ENCODE measurements at places on chromosomes 2 and 18. TPM values are rescaled to one million over a fixed set of nuclear protein-coding genes. Genes with fewer than 3 reads are reported as not detected.

The GEN1 gene
- 51.2 TPM for total RNA-seq

The SNORC gene
- 0.72 TPM for total RNA-seq

The LYPD6B gene
- total RNA-seq = not detected

The MEP1B gene
- not detected for total RNA-seq

The SKA1 gene
- 3.0 TPM for total RNA-seq

The RGPD3 gene
- 0.45 TPM for total RNA-seq

The LRATD1 gene
- total RNA-seq = 0.08 TPM

The SCN1A gene
- 0.09 TPM for total RNA-seq

The RGPD4 gene
- 0.16 TPM for total RNA-seq

The ARHGAP28 gene
- 221 TPM for total RNA-seq

The CBLN2 gene
- total RNA-seq = 0.33 TPM

The TMEM87B gene
- 40.2 TPM for total RNA-seq

The INHBB gene
- not detected for total RNA-seq

The VWA3B gene
- total RNA-seq = not detected

The CHRNG gene
- total RNA-seq = not detected

The KCNIP3 gene
- 2.9 TPM for total RNA-seq

The GPR45 gene
- not detected for total RNA-seq

The RGPD6 gene
- 45.0 TPM for total RNA-seq

The MOGAT1 gene
- not detected for total RNA-seq

The LRP2 gene
- 0.41 TPM for total RNA-seq

The DNAJC5G gene
- total RNA-seq = not detected

The POTEC gene
- total RNA-seq = not detected

The CTAGE1 gene
- total RNA-seq = not detected

The PTGR3 gene
- 43.3 TPM for total RNA-seq

The CELF4 gene
- not detected for total RNA-seq

The PAX3 gene
- total RNA-seq = not detected

The TACR1 gene
- total RNA-seq = 0.09 TPM

The ALLC gene
- not detected for total RNA-seq

The AMER3 gene
- not detected for total RNA-seq

The FMNL2 gene
- total RNA-seq = 28.0 TPM

The CDK5R2 gene
- total RNA-seq = not detected

The PTPRN gene
- total RNA-seq = 1.8 TPM

The CTNNA2 gene
- 0.36 TPM for total RNA-seq

The IL1F10 gene
- not detected for total RNA-seq

The MC5R gene
- not detected for total RNA-seq

The G6PC2 gene
- total RNA-seq = not detected

The LAMA1 gene
- total RNA-seq = 30.1 TPM

The ZNF892 gene
- 4.9 TPM for total RNA-seq

The LONRF2 gene
- total RNA-seq = 1.8 TPM

The NRP2 gene
- total RNA-seq = 11.2 TPM

The OXER1 gene
- total RNA-seq = not detected

The SPR gene
- total RNA-seq = 14.3 TPM

The HK2 gene
- 20.0 TPM for total RNA-seq

The TCF23 gene
- total RNA-seq = not detected

The SLC4A3 gene
- total RNA-seq = 14.7 TPM

The KCTD1 gene
- total RNA-seq = 21.8 TPM

The CYP20A1 gene
- total RNA-seq = 69.4 TPM

The ATP6V1B1 gene
- 0.09 TPM for total RNA-seq

The FLACC1 gene
- total RNA-seq = 1.2 TPM

The GPR148 gene
- total RNA-seq = 0.41 TPM

The NEURL3 gene
- not detected for total RNA-seq

The SULT1C2 gene
- total RNA-seq = 0.27 TPM

The LIPG gene
- total RNA-seq = 3.2 TPM

The TMEFF2 gene
- total RNA-seq = 4.7 TPM

The TUBA3D gene
- not detected for total RNA-seq

Data from fibroblast of the aortic adventitia (primary cell).